Urothelium cell line (cell line): ENCODE measurements at places on chromosomes 1 and 21.

GRCh38 chr1:44000122-44000665 is 8.8 kb downstream of the CCDC24 start:
- DNase-seq: no peak

DNA sequence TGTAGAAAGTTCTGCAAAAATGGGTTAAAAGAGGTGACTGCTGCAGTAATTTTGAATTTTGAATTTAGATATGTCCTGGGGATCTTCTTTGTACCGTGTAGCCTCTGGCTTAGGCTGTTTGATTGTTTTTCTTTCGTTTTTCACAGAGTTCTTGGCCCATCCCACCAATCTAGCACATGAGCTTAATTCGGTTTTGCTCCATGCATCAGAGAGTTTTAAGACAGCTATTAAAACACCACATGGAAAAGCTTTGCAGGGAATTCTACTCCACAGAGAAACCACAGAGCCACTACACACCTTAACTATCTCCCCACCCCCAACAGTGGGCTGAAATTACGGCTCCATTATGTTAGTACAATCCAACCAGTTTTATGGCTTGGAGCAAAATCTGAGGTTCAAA is 25.5 kb downstream of the SPAG17 start:
- no peak for DNase-seq

DNA sequence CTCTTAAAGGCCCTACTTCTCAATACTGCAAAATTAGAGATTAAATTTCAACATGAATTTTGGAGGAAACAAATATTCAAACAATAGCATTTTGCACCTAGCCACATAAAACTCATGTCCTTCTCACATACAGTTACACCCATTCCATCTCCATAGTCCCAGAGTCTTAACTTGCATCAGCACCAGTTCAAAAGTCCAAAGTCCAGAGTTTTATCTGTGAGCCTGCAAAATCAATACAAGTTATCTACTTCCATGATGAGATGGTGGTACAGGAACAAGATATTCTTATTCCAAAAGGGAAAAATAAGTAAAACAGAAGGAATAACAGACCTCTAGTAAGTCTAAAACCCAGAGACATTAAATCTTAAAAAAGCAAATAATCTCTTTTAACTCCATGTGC is 686.0 kb upstream of the ADGRL4 start:
- no peak for DNase-seq

- no peak for DNase-seq
Observed at GRCh38 chr1:152043870-152044269, 7.1 kb upstream of the S100A11 start.

DNA sequence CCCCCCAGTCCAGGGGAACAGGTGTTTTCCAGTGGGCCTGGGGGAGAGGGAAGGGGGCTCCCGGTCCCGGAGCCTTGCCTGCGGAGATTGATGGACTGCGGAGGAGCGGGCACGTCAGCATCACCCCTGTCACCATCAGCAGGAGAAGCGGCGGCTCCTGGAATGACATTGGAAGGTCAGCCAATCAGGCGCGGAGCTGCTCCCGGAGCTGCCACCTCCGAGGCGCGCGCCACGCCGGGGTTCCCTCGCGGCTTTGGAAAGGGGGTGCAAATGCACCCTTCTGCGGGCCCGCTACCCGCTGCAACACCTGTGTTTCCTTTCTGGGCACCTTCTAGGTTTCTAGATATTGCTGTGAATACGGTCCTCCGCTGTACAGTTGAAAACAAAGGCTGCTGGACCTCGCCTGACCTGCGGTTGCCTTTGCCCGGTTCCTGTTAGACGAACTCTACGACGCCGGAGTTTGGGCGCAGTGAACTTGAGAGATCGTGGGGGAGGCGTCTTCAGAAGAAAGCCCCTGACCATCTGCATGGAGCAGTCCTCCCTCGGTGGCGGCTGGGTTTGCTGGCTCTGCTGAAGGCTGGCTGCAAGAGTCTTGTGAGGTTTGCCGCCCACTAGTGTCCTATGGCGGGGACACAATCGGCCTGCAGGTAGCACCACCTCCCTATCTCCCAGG is 5.3 kb downstream of the DSCAM start:
- DNase-seq: no peak
